ENCODE measurements at places on chromosomes 12 and 14.

DNA sequence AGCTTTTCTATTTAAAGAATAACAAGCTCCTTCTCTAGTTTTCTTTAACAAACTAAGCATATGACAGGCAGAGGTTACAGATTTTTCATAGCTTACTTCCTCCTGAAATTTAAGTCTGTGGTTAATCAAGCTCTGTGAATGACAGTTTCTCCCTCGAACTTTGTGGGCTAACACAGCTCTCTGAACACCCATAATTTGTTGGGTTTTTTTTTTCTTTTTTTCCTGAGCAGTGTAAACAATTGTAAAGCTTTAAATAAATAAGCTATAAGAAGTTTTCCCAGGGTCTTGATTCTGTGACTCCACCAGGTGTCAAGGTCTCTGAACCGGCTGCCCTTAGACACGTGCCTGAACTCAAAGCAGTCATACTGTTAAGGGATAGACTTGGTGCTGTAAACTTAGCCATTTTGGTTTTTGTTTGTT, 128.1 kb upstream of the AMIGO2 start:
- no peak for DNase-seq

DNA sequence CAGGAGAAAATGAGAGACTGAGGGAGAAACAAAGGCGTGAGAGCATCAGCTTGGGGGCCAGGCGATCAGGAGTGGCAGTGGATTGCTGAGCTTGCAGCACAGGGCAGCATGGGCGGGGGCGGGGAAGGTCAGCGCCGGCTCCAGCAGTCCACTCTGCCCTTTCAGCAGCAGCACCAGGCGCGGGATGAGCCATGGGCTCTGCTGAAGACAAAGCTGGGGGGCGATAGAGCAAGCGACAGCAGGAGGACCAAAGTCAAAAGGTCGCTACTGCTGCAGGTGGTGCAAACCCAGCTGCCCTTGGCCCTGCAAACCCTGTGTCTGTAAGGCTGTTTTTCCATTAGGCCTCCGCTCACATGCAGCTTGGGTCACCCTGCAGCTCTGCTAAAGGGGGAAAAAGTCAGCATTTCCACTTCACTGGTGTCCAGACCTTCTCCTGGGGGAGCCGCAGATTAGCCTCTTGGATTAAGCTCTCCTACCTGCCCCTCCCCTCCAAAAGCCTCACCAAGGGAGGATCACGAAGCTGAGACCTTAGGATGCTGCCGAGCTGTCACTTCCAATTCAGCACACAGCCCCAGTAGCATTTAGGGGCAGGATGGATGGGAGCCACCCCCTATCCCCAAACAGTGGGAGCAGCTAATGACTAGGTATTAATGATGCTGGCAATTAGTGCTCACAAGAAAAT, 204.8 kb downstream of the DPF3 start:
- no peak for DNase-seq

DNA sequence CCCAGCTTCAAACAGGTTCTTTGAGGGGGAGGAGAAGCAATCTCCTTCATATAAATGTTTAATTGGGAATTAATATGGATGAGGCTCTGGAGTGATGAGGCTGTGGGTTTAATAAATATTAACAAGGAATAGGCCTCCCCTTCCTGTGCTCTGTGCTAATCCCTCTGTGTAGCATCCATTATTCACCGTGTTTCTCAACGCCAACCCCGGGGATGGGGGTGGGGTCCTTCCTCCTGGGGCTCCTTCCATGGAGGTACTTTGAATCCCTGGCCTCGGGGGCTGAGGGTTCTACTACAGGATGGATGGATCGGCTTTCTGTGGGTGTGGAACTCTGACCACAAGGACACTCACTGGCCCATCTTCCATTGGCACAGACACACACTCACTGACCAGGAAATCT, 34.9 kb upstream of the TMEM179 start:
- no peak for DNase-seq

GRCh38 chr12:116539361-116539771, 19.8 kb upstream of the MAP1LC3B2 start:
- no peak for DNase-seq

- no peak for DNase-seq
These were observed 19.3 kb downstream of the CCDC62 start for GRCh38 chr12:122793685-122794106.

- no peak for DNase-seq
These were observed 9.7 kb downstream of the MLEC start for GRCh38 chr12:120696626-120697025.

DNA sequence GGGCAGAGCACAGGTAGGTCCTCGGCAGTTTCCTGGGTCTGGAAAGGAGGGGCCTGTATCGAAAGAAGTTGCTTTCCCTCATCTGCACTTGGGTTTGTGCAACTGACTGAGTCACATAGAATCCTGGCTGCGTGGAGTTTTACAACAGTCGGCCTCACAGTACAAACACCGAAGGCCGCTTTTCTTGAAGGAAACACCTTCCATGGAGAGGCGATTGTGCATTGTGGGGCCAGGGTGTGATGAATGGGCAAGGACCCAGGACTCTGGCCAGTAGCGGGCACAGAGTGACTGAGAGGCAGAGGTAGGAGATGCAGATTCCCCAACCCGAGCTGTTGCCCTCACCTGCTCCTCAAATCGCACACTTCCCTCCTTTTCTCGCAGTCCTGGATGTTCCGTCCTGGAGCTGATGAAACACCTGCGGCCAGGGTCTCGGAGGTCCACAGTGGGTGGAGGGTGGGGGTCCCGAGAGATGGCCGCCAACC, 7.7 kb downstream of the CCND2 start:
- DNase-seq: no peak

DNA sequence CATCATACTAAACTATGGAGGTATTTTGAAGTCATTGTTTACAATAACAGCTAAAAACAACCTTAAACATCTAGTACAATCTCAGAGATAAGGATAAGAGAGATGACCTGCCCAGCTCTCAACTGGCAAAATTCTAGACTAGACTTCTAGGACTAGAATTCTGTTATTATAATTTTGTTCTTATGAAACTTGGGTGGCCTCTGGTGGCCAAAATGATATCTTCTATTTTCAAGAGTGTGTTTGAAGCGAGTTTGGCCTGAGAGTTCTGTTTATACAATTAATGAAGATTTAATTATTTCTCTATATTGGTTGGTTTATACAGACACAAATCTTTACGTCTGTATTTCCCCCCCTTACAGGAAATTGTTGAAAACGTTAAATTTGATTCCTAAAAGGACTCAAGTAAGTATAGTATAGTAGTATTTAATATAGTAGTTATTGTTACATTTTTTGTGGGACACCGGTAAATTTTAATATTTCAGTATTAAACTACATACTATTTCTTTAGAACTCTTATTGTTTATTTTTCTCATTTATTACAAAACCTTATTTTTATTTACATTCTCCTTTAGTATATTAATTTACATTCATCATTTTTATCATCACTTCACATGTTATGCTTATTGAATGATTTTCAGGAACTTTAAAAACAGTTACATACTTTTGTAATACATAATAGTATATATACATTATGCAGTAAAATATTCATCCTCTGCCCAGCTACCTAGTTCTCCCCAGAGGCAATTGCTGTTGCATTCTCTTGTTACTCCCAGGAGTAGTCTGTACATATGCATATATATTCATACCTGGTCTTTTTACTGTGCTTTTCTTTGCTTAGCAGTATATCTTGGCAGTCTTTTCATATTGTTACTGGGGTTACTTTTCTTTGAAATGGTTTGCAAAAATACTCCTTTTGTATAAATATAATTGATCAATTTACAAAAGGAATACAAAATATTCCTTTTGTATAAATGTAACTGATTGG, 6.6 kb downstream of the PPHLN1 start:
- no peak for DNase-seq

GRCh38 chr12:64099397-64099796, 122.7 kb downstream of the KICS2 start:
- DNase-seq: no peak

DNA sequence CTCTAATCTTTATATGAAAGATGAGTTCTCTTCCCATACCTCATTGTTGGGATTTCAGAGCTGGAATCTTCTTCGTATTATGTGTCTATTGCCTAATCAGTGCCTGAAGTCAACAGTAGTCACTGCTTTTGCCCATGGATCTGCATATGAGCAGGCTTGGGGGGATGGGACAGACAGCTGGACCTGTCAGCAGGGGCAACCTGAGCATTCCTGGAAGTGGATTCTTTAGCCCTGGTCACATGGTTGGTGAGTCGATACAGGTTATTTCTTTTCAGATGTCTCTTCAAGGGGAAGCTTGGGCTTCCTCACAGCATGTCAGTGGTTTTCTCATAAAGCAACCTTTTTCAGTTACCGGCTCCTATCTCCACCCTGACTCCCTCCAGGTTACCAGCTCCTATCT, 97.3 kb upstream of the RBM19 start:
- DNase-seq: no peak

GRCh38 chr12:41930866-41931437, 213.7 kb downstream of the GXYLT1 start:
- no peak for DNase-seq

GRCh38 chr12:116637589-116638150, 78.5 kb downstream of the MAP1LC3B2 start:
- DNase-seq: no peak

DNA sequence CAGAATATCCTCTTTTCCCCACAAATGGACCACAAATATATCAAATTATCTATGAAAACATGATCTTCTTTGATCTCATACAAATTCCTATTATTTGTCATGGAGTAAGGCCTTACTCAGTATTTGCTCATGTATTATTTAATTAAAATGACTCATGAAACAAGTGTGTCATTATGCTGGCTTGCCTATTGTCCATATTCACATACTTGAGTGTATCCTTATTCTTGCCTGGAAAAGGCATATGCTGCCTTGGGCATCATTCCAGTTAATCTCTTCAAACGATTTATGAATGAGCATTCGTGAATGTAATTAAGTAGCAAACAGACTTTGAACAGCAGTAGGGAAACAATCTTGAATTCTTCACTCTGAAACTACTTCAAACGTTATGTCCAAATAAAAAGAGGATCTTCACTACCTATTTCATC, 22.6 kb upstream of the SNRPF start:
- no peak for DNase-seq

DNA sequence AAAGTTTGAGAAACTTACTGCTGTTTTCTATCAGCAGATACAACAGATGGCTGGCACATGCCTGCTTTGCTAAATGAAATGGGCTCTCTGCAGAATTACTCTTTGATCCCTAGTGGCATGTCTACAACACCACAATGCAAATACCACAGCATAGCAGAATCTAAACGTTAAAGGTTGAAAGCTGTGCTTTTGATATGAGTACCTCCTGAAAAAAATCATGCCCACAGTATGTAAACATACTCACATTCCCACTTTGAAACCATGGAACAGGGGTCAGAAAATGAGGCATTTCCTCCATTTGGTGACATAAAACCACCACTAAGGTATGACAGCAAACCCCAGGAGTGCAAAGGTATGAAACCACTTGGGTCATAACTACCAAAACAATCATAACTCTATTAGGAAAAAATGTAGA, 7.5 kb downstream of the WIF1 start:
- DNase-seq: no peak

DNA sequence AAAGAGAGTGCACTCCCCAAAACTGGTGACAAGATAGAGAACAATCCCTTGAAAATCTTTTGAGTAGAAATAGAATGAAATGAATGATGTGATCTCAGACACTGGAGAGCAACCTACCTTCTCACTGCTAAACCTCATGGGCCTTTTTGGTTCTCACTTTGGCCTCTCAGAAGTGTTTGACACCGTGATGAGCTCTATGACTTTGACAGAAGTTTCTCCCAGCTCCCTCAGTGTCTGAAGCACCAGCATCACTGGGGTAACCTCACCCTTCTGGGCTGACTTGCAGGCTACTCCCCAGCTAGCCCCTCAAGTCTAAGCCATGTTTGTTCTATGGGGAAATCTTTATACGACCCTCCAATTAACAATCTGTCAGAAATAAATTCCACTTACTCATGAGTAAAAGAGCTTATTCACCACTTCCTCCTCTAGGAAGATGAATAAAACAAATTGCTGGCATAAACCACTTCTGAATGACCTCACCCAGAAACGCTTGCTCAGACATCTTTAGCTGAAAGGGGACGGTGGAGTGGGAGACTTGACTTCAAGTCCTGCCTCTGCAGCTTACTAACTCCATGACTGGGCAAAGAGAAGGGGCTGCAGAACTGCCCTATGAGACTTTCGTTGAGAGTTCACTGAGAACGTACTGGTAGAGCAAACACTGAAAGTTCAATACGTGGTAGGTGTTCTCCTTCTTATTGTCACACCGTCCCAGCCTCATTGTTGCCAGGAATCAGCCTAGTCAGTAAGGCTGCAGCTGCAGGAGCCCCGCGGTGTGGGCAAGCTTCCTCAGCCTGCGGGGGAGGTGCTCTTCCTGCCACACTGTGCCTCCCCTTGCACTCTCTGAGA, 46.5 kb downstream of the ST8SIA1 start:
- no peak for DNase-seq

- DNase-seq: no peak
These were observed 9.3 kb upstream of the ATF7IP start for GRCh38 chr12:14356147-14356546.

GRCh38 chr14:59331217-59331616, 134.0 kb downstream of the GPR135 start:
- no peak for DNase-seq

DNA sequence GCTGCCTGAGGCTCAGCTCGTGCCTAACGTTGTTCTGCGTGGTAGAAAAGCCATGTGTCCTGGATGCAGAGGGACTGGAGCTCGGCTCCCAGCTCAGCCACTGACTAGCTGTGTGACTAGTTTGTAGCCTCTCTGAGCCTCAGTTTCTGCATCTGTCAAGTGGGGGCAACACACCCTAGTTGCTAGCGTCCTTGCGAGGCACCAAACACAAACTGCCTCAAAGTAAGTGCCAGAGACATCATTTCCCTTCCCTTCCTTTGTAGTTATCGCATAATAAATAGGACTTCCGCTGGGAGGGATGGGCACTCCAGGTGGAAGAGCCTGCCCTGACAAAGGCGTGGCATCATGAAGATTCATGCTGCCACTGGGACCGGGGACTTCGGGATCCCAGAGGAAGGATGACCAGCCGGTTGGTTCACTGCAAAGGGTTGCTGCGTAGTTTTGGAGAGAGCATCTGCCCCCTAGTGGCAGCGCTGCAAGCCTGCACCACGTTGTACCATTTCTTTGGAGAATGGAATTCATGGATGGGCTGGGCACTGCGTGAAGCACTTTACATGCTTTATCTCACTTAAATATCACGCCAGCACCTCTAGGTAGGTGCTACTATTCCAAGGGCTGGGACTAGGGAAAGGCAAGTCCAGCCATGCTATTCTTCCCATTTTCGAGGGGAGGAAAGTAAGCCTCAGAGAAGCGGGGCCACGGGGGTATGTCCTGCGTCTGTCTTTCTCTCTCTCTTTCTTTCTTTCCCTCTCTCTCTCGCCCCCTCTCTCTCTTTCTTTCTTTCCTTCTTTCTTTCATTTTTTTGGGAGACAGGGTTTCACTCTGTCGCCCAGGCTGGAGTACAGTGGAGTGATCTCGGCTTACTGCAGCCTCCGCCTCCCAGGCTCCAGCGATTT, 4.6 kb downstream of the CCDC197 start:
- DNase-seq: peak; percentile 41

GRCh38 chr12:59118356-59118755, 198.1 kb upstream of the LRIG3 start:
- no peak for DNase-seq

All from activated CD4-positive, alpha-beta T cell treated with anti-CD3 and anti-CD28 coated beads for 1 hour (primary cell).